ENCODE measurements at places on chromosomes 1 and 21.

GRCh38 chr1:97996880-97997279 lies 76.0 kb upstream of the DPYD start:
- no peak for DNase-seq

DNA sequence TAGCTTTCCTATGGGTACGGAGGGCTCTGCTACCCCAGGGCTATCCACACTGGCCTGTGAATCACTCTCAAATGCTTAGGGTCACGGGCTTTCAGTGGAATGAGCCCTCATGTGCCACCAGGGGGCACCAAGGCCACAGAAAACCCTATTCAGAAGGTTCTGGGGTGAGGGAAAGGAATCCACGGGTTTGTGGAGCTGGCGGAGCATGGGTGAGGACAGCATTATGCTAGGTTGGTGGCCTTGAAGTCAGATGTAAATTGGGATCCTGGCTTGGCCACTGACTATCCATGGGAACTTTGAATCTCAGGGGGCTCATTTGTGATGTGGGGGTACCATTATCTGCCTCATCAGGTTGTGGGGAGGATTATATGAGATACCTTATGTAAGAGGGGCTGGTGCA lies 5.1 kb upstream of the LAMTOR5 start:
- DNase-seq: peak; percentile 71

GRCh38 chr1:45356186-45356585 lies 15.9 kb upstream of the MUTYH start:
- no peak for DNase-seq

- no peak for DNase-seq
Measured at GRCh38 chr1:204562075-204562990, 46.1 kb downstream of the MDM4 start.

- DNase-seq: peak; percentile 25
Measured at GRCh38 chr1:32754317-32755097, 51.9 kb upstream of the SYNC start.

DNA sequence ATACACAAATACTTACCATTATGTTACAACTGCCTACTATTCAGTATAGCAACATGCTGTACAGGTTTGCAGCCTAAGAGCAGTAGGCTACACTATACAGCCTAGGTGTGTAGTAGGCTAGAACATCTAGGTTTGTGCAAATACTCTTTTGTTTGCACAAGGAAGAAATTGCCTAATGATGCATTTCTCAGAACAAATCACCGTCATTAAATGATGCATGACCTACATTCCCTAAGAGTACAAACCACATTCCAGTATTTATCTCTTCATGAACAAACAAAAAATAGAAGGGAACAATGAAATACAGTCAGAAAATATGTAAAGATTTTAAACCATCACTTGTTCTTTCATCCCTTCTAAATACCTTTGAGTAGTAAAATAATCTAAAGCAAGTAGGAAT lies 109.7 kb upstream of the HP1BP3 start:
- peak; percentile 61 for DNase-seq

DNA sequence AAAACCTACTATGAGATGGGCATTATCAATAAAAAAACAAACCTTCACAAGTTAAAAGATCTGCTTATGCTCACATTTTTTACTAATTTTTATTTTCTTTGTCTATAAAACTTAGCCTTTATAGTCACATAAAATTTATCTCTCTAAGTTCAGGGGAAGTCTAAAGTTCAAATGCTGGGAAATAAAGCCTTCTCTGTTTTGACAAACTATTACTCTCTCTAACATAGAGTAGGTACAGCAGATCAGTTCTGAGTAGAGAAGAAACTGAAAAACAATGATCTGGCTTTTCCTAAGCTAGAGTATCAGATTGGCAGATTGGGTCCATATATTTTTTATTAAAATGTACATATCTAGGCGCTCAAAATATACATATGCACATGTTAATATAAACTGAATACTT lies 31.2 kb downstream of the C1orf141 start:
- DNase-seq: no peak
